Stimulated activated naive CD4-positive, alpha-beta T cell treated with Interleukin-2 at 50 U/mL for 16 hours (primary cell): ENCODE measurements at places on chromosomes 3 and 15.

DNA sequence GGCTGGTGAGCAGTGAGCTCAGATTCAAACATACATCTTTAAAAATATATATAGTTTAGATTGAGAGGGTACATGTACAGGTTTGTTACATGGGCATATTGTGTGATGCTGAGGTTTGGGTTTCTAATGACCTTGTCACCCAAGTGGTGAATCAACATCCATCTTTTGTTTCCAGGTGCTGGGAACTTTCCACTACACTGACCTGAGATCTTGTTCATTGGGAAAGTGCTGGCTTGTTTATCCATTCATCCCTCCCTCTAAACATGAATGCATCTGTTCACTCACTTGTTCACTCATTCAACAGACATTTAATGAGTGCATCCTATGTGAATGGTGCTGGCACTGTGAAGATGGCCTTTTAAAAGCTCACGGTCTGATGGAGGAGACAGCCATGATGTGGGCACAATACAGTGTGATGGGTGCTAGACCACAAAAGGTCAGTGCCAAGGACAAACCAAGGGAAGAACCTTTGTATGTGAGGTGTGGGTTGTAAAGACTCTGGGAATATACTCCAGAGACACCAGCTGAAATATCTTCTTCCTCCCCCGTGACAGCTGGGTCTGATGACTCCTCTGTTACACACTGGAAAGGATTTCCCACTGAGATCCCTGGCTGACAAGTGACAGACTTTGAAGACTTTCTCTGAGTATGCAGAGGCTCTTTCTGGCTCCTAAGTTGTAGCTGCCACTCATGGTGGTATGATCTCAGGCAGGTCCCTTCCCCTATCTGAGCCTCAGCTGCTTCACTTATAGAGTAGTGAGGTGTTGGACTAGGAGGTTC, 16.2 kb upstream of the ITGA11 start:
- no peak for DNase-seq

DNA sequence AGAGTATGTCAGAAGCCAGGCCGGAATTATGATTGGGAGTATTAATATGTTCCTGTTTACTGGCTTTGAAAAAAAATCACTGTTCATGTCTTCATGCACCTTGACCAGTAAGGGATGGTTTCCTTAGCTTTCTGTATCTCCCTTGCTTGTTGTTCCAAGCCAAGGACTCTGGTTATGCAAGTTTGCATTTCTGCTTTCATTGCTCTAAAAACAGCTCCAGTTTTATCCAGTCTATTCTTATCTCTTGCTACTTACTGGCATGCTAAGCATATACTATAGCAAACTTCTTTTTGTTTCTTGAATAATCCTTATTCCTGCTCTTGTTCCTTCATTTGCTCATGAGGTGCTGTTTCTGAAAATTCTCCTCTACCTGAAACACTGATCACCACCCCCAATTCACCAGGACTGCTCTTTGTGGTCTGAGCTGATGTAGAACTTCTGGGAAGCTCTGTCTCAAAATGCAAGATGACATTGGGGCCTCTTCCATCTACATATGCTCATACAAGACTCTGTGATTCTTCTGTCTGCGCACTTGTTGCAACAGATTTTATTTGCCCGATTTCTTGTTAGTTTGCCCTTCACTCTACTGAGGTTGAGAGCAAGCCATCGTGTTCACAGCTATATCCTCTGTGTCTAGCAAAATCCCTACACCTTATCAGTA, 173.0 kb downstream of the EBLN2 start:
- no peak for DNase-seq

- no peak for DNase-seq
These were observed 40.1 kb upstream of the NR2C2 start for GRCh38 chr3:14907043-14907966.

GRCh38 chr15:45641374-45641781, 6.5 kb downstream of the SQOR start:
- DNase-seq = no peak

GRCh38 chr15:38539008-38539343, 25.6 kb downstream of the RASGRP1 start:
- no peak for DNase-seq

DNA sequence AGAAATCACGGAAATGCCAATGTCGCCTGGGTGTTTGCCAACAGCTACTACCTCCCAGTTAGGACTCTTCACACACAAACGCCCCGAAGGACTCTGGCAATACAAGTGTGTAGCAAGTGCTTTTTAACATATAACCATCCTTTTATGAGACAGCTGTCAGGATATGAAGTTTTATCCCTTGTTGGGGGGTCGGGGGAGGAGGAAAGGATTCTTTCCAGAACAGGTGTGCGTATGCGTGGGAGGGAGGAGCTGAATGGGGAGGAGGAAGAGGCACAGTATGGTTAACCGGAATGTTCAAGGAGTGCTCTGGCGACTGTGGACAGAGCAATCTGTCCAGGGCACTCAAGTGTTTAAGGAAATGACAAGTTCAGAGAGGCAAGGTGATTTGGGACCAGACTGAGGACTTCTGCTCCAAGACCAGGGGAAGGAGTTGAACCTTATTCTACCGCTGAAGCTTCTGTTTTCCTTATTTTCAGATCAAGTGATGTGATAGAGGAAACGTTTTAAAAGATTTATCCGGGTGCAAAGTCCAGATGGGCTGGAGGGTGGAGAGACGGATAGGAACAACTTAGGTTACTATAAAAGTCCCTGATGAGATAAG, 1.3 kb downstream of the TSPAN3 start:
- no peak for DNase-seq

DNA sequence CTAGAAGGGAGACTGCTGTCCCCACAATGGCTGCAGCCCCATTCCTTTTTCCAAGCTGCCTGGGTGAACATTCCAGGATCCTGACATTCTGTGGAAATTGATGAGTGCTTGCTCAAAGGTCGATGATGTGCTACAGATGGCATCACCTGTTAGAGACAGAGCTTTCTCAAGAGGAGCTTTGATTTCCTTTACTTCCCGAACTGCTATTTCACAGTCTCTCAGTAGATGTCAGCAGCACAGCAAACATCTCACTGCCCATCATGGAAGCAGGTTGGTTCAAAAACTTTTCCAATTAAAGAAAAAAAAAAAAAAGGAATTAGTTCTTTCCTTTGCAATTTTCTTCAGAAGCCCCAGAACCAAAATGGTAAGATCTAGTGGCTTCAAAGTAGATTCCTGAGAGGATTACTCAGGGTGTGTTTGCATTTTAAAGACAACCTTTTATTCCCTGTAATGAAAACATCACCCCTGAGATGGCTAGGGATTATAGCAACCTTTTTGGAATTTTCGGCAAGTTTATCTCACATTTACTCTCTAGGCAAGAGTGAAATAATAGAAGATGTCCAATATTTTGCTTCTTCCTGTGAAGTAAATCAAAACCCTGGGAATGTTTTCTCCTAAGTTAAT, 44.8 kb downstream of the POLR2M start:
- no peak for DNase-seq

GRCh38 chr3:50632450-50632849, 15.5 kb downstream of the MAPKAPK3 start:
- no peak for DNase-seq

- no peak for DNase-seq
These were observed 21.9 kb upstream of the SRPRB start for GRCh38 chr3:133783762-133784161.

DNA sequence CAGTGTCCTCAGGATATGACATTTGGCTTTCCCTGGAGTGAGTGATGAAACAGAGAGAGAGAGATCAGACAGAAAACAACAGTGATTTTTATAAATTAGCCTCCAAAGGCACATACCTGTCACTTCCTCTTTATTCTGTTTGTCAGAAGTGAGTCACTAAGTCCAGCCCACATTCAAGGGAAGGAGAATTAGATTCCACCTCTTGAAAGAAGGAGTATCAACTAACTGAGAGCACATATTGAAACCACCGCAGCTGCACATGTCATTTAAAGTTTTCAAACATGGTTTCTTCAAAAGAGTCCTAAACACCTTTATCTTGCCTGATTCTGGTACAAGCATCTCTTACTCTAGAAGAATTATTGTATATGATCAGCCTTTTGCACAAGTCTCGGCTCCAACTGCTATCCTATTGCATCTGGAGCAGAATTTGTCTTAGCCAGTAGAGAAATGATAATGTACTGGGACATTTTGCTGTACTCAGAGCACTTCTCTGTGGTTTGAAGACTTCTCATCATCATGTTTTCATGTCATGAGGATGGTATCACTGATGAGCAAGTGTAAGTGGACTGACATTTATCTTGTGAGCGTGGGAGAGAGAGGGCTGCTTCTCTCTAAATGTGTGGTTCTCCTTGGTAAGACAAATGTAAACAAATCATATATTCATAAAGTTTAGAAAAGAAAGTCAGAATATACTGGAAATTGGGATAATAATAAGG, 338.9 kb upstream of the CFAP20DC start:
- DNase-seq = no peak

DNA sequence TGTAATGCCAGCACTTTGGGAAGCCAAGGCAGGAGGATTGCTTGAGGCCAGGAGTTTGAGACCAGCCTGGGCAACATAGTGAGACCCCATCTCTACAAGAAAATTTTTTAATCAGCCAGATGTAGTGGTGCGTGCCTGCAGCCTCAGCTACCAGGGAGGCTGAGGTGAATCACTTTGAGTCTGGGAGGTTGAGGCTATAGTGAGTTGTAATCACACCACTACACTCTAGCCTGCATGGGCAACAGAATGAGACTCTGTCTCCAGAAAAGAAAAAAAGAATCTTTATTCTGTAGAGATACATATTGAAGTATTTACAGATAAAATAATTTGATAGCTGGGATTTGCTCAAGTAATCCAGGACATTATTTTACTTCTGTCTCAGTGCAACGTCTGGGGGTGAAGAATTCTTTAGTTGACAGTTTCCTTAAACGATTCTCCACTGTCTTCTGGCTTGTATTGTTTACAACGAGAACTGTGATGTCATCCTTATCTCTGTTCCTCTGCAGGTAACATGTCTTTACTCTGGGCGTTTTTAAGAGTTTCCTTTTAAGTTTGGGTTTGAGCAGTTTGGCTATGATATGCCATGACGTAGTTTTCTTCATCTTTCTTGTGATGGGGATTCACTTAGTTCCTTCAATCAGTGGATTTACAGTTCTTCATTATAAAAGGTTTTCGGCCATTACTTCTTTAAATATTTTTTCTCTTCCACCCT, 26.3 kb downstream of the KPNA1 start:
- DNase-seq = no peak

- DNase-seq = no peak
These were observed 63.1 kb upstream of the UBE3A start for GRCh38 chr15:25501828-25502446.

DNA sequence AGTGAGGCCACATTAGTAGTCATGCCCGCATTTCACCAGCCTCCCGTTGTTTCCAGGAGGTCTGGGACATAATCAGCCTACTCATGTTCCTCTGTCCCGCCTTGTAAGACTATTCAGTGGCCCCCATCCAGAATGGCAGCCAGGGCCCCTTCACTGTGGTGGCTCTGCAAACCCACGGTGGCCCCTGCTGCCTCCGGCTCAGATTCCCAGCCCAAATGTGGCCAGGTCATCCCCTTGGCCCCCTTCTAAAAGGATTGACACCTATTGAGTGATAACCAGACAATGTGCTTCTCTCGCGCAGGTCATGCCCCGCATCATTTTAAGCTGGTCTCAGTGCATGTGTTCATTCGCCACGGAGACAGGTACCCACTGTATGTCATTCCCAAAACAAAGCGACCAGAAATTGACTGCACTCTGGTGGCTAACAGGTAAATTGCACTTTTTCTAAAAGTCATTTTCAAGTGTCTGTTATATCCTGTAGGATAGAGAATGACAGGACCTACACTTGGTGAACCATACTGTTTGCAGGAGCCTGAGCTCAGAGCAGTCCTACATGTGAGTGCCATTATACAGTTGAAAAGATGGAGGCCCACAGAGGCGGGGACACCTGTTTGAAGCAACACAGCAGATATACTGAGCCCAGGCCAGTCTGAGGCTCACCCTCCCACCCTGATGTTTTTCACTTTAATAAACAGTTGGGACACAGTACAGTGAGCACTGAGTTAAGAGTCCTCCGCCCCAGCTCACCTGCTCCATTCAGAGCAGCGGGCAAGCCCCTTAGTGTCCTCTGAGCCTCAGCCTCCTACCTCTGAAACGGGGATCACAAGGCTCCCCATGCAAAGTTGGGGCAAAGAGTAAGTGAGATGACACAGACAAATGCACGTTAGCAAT, 47.7 kb downstream of the PXYLP1 start:
- DNase-seq = no peak

DNA sequence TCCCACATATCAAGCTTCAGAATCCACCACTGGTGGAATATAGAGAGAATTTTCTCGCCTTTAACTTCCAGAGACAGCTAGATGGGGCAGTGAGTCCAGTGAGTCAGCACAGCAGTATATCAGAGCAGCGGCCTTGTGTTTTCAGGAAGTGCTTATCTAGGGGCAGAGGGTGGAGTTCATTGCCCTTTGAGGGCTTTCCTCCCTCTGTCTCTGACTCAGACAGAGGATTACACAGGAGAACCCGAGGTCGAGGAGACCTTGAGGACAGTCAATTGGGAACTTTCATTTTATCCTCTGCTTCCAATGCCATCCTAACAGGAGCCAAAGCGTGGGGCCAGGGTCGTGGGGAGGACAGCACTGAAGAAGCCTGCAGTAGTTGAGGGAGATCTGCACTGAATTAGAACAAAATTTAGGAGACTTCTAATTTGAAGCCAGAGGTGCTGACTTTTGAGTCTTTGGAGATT, 109.6 kb upstream of the UMPS start:
- DNase-seq = no peak
